Liver (tissue), 10 donors: ENCODE measurements at places on chromosomes 6 and 20.

GRCh38 chr20:2869381-2869780, 3.9 kb upstream of the PTPRA start:
- DNase-seq = no peak

- peak; percentile 94 for DNase-seq
Measured at GRCh38 chr6:34392497-34393190, at the start of gene NUDT3. NUDT3 (minus strand) TSS chr6:34392669; CDS start chr6:34392362, 307 bp downstream.

DNA sequence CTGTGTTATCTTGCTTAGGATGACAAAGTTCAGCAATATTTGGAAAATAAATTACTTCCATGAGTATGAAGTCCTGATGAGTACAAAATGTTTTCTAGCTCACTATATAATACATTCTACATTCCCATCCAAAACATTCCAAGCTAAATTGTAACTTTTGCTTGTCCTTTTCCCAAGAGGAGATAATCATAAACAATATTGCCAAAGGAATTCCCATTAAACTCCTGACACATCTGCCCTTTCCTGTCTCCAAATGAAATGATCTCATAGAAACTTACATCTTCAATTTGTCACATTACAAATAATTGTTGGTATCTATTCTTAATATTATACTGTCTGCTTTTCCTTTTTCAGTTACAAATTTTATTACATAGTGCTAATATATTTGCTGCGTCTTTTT, 20.4 kb upstream of the SENP6 start:
- DNase-seq = no peak

- DNase-seq = peak; percentile 68
Measured at GRCh38 chr6:33126101-33126714, 50.4 kb downstream of the HLA-DPB1 start.

DNA sequence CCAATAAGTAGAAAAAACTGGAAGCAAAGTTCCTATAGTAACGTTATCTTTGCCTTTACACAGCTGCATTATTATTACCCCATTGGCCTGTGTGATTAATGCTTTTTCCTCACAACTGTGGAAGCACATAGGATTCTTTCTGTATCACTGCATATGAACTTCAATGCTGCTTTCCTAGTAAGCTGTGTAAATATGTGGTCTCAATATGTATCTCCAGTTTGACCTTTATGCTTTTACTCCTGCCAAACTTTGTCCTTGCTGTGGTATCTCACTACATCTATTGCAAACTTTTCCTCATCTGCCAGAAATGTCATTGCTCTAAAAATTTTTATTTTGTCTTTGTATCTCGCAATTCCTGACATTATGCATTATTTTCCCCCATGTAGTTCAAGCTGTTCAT, 168.6 kb downstream of the ZFAND3 start:
- DNase-seq = no peak

- no peak for DNase-seq
Measured at GRCh38 chr6:43468748-43469681, 8.4 kb upstream of the TJAP1 start.

DNA sequence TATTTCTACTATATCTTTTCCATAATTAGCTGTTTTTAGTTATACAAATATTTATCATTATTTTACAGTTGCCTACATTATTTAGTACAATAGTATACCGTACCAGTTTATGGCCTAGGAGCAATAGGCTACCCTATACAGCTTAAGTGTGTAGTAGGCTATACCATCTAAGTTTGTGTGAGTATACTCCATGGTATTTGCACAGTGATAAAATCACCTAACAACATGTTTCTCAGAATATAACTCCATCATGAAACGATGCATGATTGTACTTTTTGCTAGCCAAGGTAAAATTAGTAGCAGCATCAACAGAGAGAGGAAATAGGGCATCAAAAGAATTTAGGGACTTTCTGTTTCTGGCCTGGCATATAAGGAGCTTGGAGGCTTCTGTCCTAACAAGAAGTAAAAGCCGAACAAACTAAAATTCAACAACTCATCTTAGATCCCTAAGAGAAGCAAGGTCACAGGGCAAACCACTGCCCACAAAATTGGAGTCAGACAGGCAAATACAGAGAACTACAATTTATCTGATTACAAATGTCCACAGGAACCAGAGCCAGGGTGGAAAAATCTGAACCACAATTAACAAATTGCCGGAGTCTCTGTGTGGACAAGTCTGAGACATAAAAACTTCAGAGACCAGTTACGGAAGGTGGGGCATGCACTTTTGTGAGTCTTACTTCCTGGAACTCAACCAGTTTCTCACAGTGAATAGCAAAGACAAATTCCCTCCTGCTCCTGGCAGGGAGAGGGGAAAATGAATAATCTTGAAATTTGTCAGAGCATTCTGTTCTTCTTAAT, 671.4 kb downstream of the RFPL4B start:
- no peak for DNase-seq

- peak; percentile 84 for DNase-seq
Measured at GRCh38 chr20:62952373-62952967, at the start of gene SLC17A9. SLC17A9 (plus strand) TSS chr20:62952709; CDS start chr20:62952831, 122 bp downstream.

DNA sequence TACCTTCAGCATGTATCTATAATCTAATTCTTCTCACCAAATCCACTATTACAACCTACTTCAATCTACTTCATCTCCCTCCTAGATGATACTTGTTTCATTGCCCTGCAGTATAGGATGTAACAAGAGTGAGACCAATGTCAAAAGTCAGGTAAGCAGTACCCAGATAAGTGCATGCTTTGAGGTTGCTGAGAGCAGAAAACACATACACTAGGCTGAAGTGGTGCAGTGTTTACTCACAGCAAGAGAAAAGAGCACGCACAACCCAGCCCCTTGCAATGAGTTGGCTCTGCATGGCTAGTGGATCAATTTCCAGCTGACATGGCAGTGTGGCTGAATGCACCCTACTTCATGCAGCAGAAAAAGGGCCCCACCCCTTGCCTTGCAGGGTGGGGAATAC, 199.9 kb downstream of the EPHA7 start:
- no peak for DNase-seq

- DNase-seq = no peak
Measured at GRCh38 chr6:56756219-56756789, 113.6 kb upstream of the DST start.

- DNase-seq = no peak
Measured at GRCh38 chr6:154139892-154140291, 100.9 kb downstream of the OPRM1 start.

- no peak for DNase-seq
Measured at GRCh38 chr6:100175814-100176310, 181.8 kb upstream of the MCHR2 start.

GRCh38 chr6:127816643-127817042, 84.2 kb downstream of the THEMIS start:
- DNase-seq = no peak

- no peak for DNase-seq
Measured at GRCh38 chr6:21986703-21987102, 310.1 kb downstream of the PRL start.

- peak; percentile 23 for DNase-seq
Measured at GRCh38 chr20:58740356-58741308, 48.0 kb downstream of the NPEPL1 start.

DNA sequence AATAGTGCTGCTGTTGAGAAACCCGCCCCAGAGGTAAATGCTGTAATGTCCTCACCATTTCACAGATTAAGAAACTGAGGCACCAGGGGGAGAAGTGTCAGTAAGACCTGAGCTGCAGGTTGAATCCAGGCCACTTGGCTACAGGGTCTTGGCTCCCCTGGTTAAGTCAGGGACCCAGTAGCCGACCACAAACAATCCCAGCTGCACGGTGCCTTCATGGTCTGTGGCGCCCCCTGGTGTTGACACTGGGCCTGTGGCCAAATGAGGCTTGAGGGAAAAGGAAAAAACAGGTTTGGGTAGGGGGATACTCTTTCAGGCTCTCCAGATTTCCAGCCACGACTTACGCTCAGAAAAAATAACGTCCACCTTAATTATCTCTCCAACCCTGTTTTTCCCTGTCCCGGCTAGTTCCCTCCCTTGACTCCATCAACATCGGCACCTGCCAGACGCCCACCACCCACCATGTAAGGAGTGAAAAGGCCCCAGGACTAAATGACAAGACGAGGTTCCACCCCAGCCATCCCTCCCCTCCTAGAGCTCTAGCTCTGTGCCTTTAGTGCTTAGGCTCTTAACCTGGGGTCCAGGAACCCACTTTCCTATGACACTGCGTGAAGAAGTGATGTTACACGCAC, 47.7 kb upstream of the POLR1H start:
- DNase-seq = peak; percentile 50

DNA sequence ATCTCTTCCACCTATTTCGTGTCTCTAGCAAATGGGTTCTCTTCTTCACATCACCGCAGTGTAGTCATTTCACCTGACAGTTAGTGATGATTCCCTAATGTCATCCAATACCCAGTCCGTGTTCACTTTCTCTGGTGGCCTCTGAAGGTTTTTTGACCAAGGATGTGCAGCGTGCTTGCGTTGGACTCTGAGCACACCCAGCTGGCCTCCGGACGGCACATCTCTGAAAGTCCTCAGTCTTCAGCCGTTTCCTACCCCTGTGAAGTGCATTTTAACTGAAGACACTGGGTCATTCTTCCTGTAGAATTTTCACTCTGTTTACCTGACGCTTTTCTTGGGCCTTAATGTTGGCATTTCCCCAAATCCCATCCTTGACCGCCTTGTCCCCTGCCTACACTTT, 98.7 kb downstream of the ERMARD start:
- no peak for DNase-seq

GRCh38 chr6:143135797-143136561, 75.3 kb downstream of the AIG1 start:
- no peak for DNase-seq

- DNase-seq = no peak
Measured at GRCh38 chr6:136751991-136752390, 40.3 kb downstream of the MAP3K5 start.
